ENCODE measurements at places on chromosomes 7 and 10.
A peak's percentile ranks its signal among the peaks of the same experiment; 100 is the strongest.

DNA sequence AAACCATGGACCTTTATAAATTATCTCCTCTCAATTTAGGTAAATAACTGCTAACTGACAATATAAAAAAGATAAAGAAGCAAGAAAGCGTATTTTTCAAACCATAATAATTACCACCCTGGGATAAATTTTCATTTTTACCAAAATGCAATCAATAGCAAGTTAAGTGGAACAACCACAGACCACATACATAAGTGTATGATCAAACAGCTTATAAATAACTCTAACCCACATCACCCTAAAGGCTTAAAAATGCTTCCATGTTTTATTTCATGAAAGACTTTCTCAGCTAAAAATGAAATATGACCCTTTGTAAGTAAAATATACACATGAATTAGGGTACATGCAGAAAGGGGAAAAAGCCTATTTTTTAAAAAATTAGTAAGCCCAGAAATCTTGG lies 156.5 kb downstream of the SGMS1 start:
- no peak for DNase-seq

GRCh38 chr7:84194484-84195271 lies at the start of gene SEMA3A:
TSS of gene SEMA3A (minus strand) at chr7:84194789. CDS start at chr7:84194586, 203 bp downstream.
- DNase-seq: no peak

DNA sequence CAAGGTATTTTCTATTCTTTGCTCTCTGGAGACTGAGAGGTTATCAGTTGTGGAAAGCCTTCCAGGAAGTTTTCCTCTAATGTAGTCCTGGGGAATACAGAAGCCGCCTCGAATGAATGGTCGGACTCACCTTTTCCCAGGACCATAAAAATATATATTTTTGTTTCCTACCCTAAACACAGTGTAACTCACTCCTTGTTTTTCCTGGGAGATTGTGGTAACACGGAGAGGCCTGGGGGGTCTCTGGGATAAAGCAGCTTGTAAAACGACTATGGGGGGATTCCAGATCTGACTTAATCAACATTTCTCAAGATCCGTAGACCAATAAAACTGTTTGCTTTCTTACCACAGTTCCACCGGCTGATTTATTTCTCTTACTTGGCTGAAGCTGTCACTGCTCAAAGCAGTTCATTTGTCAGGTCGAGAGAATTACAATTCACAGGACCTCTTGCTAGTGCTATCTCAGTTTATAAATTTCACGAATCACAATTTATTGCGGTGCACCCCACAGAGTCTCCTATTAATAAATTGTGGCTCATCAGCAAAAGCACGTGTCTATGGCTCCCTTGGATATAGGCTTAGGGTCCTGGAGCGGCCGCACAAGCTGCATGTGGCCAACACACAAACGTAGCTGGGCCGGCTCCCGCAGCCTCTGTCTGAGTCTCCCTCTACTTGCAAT lies 176.3 kb upstream of the BMPER start:
- DNase-seq: no peak

GRCh38 chr7:2115760-2116447 lies 116.8 kb downstream of the MAD1L1 start:
- no peak for DNase-seq

GRCh38 chr7:25852211-25852938 lies 299.6 kb upstream of the NFE2L3 start:
- DNase-seq: no peak

GRCh38 chr7:94425546-94425945 lies 30.9 kb downstream of the COL1A2 start:
- no peak for DNase-seq

GRCh38 chr7:10257438-10257837 lies 716.2 kb upstream of the PHF14 start:
- no peak for DNase-seq

GRCh38 chr10:129759214-129760002 lies 204.7 kb downstream of the EBF3 start:
- no peak for DNase-seq

- no peak for DNase-seq
These were observed 106.8 kb downstream of the ANK3 start for GRCh38 chr10:60282771-60283353.

DNA sequence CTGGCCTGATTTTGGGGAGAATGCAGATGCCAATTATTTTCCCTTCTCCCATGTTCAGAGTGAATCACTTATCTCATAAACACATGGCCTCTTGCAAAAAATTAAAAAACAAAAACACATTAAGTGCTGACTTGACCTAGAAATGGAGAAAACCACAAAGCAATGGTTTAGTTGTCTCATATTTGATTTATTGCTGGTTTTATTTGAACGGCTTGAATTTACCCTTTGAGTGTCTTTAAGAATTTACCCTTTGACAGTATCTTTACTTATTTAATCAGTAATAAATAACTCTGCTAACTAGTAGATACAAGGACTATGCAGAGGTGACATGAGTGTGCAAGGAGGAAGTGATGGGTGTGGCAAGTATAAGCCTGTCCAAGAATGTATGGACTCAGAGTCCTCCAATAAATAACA lies 68.1 kb upstream of the GSDME start:
- DNase-seq: peak; percentile 15

DNA sequence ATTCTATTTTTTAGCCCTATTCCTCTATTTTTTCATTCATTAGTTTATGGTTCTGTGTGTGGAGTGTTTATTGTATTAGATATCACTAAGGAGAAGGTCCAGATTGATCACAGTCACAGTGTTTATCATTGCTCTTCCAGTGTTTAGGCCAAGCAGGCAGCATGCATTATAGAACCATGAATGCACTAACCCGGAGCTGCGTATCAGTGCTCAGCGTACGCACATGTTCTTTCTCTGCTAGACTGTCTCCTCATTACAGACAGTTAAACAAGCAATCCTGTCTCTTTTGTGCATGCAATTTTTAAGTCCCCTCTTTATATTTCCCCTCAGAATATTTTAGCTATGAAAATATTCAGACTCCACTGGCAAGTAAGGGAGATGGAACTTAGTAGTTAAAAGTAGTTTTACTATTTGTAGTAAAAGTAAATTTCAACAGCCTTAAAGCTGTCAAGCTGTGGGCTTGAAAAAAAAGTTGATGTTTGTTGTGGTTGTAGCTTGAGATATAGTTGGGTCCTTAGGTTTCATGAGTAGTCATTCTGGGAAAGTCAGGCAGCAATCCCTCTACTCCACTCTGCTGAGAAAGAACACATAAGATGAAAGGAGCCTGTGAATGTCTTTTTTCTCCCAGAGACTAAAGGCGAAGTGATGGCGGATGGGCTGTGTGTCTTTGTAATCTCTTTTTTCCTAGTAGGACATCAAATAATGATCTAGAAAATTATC lies 260.4 kb downstream of the CDK14 start:
- DNase-seq: no peak

DNA sequence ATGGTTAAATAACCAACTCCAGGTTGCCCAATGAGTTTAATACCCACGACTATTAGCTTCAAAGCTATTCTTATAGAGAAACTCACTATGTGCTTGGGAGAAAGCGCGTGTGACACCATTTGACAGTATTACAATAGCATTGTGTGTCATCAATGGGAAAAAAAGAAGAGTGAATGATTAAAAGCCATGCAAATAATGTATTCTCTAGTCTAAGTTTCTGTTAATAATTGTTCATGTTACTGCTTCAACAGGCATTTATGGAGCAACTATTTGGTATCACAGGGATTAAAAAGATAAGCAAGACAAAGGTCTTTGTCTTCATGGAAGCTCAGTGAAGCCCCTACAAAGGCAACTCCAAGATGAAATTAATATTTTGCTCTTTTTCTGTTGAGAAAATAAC lies 47.2 kb downstream of the CAV1 start:
- no peak for DNase-seq

GRCh38 chr10:97169063-97169462 lies 16.7 kb downstream of the SLIT1 start:
- DNase-seq: no peak

DNA sequence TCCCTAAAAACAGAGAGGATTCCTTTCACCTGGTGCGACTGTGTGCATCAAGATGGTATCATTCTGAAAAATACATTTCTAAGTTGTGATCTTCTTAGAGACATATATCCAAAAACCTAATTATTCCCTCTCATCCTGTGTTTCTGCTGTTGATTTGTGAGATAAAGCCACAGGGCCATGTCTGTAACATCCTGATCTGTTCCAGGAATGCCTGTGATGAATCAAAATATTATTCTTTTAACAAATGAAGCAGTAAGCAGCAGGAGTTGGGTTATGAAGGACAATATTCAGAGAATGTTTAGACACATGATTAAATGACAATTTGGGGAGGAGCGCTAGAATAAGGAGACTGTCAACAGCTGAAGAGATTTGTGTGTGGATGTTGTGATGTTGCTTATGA lies 731.4 kb downstream of the KCNMA1 start:
- no peak for DNase-seq

DNA sequence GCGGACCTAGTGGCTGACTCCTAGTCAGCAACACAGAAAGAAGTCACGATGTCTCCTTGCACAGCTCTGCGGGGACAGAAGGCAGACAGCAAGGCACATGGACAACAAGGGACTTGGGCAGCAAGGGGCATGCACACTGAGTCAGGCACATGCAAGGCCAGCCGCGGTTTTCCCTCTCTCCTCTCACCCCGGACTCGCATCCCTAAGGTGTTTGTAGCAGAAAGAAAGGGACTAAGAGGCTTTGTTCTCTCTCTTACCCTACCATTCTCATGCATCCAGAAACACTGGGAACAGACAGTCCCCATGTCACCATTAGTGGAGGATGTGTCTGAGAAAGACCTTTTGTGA lies 193.3 kb upstream of the PHF14 start:
- DNase-seq: no peak

DNA sequence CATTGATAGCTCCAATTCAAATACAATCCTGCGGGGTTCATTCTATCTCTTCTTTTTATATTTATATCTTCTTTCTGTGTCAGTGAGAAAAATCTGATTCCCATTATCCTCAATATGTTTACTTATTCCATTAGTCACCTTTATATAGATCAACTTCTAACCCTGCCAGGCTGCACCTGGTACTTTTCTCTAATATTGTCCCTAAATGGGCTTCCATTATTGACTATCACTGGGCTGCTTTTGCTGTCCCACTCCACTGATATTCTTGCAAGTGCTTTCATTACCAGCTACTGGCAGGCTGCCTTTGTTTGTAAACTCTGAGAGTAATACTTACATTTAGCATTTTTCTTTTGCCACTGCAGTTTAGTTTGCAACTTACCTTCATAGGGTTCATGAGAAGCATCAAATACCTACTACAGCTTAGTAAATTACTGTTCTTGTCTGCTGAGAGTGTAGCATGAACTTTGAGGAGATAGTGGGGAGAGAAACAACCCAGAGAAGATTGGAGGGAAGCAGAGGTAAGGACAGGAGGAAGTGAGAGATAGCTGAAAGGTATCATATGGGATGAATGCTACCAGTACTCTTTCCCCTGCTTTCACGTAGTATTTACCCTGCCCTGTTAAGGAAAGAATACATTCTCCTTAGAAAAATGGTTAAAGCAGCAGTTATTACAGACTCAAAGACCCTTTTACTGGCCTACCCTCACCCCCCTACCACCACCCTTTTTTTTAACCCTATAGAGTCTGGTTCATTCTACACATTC lies 119.1 kb downstream of the PHTF2 start:
- no peak for DNase-seq
